RWPE1 (cell line): ENCODE measurements at places on chromosomes 13 and 19.

DNA sequence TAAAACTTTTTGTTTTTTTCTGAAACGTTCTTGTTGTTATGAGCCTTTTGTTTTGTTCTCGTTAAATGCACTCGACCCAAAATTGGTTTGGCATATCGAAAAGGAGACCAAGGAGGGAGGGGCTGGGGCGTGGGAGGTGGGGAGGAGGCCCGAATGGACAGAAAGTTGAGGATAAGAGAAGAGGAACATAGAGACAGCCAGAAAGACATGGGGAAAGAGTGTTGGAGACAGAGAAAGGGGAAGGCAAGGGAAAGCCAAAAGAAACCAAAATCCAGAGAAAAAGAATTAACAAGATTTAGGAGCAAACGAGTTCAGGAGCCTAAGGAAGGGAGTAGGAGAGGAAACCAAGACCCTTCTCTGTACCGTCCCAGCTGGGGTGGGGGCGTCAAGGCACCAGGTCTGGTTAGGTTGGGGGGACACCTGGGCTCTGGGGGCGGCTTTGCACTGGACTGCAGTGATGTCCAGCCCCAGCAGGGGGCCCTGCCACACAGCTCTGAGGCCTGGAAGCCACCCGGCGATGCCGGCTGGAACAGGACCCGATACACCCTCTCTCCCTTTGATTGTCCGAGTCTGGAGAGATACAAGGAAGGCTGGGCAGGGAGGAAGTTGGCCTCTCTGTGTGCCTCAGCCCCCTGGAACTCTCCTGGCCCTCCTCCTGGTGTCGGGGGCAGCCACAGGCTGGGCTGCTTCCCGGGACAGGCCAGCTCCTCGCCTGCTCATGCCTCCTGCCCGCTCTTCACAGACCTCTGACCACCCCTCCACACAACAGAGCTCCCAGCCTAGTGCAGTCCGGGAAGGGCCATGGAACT, 11.6 kb upstream of the ASF1B start:
- peak; percentile 58 for DNase-seq

DNA sequence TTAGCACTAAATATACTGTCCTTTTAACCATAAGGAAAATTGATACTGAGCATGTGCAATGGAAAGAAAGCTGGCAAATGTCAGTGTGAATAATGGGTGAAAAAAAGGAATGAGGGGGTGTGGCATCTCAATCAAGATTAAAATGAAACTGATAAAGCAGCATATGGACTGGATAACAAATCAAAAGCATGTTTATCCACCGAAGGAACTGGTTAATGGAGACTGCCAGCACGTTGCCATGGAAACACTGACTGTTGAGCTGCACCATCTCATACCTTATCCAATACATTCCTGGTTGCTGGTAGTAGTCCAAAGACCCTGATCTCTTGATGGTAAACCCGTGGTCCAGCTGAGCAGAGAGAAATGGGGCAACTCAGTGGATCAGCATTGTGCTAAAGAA, 311.4 kb upstream of the MAB21L1 start:
- DNase-seq = no peak

DNA sequence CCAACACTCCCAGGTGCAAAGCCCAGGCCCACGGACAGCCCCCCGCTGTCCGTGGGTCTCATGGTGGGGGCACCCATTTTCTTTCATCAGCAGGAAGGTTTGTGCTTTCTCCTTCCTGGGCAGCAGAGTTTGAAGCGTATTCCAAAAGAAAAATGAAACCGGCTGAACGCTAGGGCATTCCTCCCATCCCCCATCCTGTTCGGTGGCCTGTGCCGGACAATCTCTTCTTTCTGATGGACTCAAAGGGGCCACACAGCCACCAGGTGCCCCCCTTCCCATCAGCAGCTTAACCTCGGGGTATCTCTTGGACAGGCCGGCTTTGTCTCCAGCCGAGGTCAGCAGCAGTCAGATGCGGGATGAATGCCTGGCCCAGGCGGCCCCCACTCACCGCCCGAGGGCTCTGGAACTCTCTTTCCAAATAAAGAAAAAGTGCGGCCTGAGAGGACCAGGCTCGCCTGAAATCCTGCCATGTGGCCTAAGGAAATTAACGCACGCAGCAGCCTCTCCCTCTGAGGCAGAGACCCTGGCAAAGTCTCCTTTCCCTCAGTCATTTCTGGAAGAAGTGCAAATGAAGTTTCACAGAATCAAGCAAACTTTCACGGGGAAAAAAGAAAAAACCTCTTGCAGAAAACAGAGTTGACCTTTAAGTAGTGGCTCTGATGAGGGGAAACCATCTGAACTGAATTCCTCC, 67.8 kb downstream of the RASA3 start:
- peak; percentile 35 for DNase-seq

DNA sequence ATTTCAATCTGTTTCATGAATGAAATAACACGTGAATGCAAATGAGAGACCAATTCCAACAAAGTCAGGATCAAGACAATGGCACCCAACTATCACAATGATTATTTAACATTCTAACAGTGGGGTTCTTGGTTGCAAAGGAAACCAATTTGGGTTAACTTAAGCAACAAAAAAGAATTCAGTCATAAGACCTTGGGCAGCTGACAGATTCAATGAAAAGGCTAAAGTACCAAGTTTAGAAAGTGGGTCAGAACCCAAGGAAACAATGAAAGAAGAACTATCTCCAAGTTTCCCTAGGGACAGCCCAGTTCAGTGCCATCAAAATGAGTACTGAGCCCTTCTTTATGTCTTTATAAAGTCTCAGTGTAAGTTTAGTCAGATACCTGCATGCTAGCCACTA, 17.5 kb upstream of the SIGLEC14 start:
- no peak for DNase-seq

DNA sequence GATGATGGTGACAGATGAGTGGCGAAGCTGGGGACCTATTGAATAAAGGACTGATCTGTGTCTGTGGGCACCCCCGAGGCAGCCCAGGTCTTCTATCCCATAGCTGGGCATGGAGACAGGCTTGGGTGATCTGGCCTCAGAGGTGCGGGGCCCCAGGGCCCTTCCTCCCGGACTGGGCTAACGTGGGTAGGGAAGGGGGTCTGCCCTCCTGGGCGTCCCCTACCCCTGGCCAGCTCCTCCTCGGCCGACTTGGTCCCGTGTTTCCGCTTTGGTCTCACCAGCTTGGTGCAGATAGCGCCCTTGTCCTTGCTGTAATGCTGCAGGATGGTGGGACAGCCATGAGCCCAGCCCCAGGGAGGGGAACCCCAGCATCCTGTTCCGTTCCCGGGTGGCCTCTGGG, 3.3 kb downstream of the MATK start:
- no peak for DNase-seq

- DNase-seq = no peak
Measured at GRCh38 chr19:45863840-45864628, at the start of gene FOXA3. Gene FOXA3, plus strand, starts transcription at chr19:45864326. Its CDS starts 131 bp downstream, at chr19:45864457.

- no peak for DNase-seq
Measured at GRCh38 chr13:108621462-108621861, 7.9 kb upstream of the MYO16 start.

- no peak for DNase-seq
Measured at GRCh38 chr13:33610438-33611120, 207.4 kb upstream of the RFC3 start.

GRCh38 chr19:30734669-30735068, 362.5 kb downstream of the ZNF536 start:
- no peak for DNase-seq

- no peak for DNase-seq
Measured at GRCh38 chr19:907183-907853, 5.7 kb downstream of the R3HDM4 start.

GRCh38 chr13:106132216-106132615, 403.2 kb downstream of the EFNB2 start:
- peak; percentile 23 for DNase-seq

- no peak for DNase-seq
Measured at GRCh38 chr13:111521691-111522229, 201.3 kb downstream of the TEX29 start.

DNA sequence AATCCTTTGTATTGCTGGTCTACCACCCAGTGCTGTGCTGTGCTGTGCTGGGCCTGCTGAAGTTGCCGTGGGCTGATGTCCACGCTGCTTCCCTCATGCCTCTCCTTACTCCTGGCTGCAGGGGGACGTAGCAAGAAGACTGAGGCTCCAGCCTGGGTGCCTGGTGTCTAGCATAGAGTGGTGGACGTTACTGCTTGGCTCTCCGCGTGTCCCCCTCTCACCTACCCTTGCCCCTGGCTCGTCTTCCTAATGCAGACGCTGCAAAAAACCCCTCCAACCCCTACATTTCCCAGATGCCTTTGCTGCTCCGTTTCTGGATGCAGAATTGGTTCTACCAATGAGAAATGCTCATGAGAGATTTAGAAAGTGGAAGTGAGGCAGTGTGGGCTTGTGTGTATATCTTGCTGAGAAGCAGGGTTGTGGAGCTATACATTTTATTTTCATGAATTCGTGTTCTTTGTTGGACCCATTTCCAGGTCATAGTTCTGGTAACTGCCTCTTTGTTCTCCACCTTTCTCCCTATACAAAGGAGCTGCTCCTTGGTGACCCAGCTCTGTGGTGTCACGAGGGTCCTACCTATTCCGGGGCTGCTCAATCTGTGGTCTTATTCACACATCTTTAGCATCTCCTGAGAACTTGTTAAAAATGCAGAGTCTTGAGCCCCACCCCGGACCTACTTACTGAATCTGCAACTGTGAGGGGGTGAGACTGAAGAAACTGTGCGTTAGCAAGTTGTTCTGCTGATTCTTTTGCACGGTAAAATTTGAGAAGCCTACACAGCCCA, 7.9 kb upstream of the DENND1C start:
- DNase-seq = no peak

GRCh38 chr19:56144376-56144775, 3.3 kb downstream of the ZNF444 start:
- no peak for DNase-seq

DNA sequence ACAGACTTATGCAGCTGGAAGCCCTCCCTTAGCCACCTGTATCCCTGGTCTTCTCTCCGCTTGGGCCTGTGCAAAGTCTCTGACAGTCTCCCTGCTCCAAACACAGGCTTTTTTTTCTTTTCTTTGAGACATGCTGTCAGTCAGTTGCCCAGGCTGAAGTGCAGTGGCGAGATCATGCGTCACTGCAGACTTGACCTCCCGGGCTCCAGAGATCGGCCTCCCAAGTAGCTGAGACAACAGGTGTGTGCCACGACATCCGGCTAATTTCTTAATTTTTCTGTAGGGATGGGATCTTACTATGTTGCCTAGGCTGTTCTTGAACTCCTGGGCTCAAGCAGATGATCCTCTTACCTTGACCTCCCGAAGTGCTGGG, 1.6 kb downstream of the MZF1 start:
- DNase-seq = no peak

DNA sequence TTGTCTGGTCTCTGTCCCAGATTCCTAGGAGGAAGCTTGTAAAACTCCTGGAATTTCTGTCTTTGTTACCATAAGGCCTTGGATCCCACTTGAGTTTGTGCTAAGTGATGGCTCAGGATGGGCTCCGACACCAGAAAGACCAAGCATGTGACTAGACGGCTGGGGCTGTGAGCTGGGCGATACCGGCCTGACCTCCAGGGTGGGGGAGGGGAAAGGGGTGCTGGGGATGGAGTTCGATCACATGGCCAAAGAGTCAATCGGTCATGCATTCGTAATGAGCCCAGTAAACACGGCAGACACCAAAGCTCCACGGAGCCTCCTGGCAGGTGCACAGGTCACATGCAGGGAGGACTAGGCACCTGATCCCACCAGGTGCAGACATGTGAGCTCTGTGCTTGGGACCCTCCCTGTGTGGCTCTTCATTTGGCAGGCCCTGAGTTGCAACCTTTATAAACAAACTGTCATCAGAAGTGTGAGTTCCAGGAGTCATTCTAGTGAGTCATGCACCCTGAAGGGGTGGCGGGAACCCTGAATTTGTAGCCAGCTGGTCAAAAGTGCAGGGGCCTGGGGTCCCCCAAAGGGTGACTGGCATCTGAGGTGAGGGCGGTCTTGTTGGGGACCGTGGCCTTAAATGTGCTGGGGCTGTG, 27.1 kb downstream of the ELAVL1 start:
- DNase-seq = no peak

DNA sequence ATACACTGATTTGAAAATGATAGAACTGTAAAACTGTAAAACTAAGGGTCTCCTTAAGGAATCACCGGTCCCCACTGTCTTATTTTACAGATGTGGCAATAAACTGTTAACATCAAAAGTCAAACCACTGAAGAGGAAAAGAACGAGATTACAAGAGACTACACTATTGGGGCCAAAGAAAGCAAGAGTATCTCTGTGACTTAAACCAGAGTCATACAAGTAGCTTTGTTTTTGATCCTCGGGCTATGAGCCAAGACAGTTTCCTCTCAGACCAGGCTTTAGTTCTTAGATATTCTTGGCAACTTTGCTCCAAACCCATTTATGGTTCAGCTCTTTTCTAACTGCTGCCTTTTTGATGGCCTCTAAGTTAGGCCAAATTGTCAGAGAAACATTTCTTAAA, 113.8 kb downstream of the TBC1D4 start:
- DNase-seq = no peak

DNA sequence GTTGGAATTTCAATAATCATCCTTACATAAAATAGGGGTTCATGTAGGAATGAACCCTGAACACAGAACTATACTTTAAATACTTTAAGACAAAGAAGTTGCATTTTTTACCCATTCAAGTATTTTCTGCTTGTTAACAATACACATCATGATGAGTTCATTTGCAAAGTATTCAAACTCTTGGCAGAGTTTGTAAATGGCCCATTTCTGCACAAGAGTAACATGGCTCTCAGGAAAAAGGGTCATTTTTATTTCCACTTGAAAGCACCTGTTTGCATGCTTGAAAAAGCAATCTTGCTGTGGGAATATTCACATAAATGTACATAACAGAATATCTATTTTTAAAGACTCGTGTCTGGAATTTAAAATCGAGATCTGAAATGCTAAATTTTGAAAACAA, 18.1 kb downstream of the ESD start:
- no peak for DNase-seq

- DNase-seq = no peak
Measured at GRCh38 chr13:82036602-82037001, 1695.7 kb upstream of the SPRY2 start.

DNA sequence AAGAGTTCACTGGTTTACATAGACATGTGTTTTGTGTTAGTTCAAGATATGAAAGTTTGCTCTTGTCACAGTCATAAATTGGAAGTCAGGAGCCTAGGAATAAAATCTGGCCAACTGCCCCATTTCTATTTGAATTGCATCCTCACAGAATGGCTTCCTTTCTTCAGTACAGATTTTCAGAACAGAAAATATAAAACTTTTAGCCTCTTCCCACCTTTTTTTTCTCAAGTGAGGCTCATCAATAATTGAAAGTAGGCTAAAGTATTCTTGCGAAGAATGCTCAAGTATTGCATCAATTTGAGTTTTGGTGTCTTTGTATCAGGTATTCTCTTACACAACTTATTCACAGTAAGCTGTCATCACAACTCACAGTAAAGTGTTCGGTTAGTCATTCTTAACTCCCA, 802.7 kb downstream of the PCDH9 start:
- DNase-seq = no peak
